Forelimb muscle (tissue), 1 donor: ENCODE measurements at places on chromosomes 13 and 19. TPM values are rescaled to one million over a fixed set of nuclear protein-coding genes. Genes with fewer than 3 reads are reported as not detected.

- DNase-seq = no peak
These were observed 80.8 kb downstream of the KL start for GRCh38 chr13:33096886-33097605.

DNA sequence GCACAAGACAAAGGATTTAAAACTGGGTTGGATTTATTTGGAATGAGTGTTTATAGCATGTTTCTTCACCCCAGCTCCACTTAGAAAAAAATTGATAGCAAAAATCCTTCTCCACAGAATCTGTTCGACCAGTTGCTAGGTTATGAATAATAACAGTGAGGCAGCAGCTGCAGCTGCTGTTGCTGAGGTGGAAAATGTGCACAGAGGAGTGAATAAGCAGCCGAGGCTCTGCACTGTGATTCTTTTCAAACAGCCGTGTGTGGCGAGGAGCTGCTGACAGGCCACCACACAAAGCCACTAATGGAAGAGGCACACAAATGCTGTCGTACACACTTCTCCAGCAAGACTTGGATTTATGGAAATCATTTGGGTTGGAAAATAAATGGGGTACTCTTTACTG is 6.4 kb upstream of the RASL11A start:
- DNase-seq = peak; percentile 78

GRCh38 chr19:6710273-6711077 is 10.0 kb downstream of the C3 start:
- no peak for DNase-seq

DNA sequence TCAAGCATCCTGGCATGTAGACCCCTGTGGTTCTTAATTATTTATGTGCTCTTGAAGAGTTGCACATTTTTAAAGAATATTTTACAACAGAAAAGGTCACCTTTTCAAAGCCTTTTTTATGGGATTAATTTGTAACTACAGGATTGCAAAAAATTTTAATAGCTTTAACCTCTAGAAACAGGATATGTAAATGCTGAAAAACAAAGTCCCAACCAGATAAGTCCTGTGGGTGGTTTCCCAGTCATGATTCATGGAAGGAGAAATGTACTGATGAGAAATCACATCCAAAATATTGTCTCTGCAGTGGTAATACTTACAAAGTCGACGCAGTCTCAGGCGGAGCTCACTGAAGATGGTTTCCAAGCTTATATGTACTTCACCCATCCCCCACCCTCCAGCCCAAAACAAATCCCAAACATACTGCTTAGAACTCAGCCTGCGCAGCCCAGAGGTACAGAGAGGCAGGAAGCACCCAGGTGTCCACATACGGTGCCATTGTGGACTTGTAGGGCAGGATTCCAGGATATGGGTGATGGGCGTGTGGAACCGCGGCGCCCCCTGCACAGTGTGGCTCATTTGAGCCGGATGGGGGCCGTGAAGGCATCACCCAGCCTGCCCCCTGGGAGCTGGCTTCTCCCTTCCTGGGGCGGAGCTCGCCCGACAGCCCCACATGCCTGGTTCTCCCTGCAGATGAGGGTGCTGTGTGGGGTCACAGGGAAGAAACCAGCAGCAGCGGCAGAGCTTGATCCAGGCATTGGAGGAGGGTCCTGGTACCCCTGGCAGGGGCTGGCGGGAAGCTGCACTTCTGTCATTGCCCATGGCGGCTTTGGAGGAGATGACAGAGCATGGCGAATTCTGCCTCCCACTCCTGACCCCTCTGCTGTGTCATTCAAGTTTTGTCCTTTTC is 101.2 kb downstream of the ATP11A start:
- no peak for DNase-seq

- no peak for DNase-seq
These were observed 95.1 kb downstream of the DCT start for GRCh38 chr13:94384231-94384905.

- DNase-seq = no peak
These were observed 12.2 kb downstream of the RFPL4AL1 start for GRCh38 chr19:55781112-55781511.

GRCh38 chr13:61253105-61253877 is 162.4 kb downstream of the PCDH20 start:
- DNase-seq = no peak

DNA sequence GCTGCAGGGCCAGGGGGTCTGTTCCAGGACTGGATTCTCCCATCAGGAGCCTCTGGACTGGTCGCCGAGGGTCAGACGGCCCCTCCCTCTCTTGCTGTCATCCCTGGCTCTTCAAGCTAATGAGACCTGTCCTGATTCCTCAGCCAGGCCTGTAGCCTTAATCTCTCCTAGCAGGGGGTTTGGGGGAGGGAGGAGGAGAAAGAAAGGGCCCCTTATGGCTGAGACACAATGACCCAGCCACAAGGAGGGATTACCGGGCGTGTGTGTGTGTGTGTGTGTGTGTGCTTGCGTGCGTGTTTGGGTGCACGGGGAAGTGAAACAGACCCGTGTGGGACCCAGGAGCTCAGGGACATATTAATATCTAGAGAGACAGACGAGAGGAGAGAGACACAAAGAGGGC is 1.9 kb upstream of the CRX start:
- DNase-seq = no peak

GRCh38 chr19:4362101-4362828 is 18.9 kb downstream of the MPND start:
- no peak for DNase-seq

- DNase-seq = no peak
These were observed 616.4 kb downstream of the EFNB2 start for GRCh38 chr13:105918842-105919741.

DNA sequence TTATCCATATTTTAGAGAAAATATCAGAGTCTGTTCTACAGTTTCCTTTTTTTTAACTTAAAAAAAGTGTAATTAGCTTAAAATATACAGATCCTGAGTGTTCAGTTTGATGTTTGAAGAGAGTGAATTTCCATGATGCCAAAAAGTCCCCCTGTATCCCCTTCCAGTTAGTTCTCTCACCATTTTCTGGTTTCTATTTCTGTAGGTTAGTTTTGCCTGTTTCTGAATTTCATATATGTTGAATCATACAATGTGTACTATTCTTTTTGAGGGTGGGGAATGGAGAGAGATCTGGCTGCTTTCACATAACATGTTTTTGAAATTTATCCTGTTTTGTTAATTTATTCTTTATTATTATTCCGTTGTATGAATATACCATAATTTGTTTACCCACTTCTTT is 95.9 kb downstream of the PDS5B start:
- no peak for DNase-seq

GRCh38 chr13:30134578-30134977 is 172.8 kb downstream of the KATNAL1 start:
- DNase-seq = no peak

GRCh38 chr13:25204863-25205262 is 32.8 kb upstream of the AMER2 start:
- no peak for DNase-seq

DNA sequence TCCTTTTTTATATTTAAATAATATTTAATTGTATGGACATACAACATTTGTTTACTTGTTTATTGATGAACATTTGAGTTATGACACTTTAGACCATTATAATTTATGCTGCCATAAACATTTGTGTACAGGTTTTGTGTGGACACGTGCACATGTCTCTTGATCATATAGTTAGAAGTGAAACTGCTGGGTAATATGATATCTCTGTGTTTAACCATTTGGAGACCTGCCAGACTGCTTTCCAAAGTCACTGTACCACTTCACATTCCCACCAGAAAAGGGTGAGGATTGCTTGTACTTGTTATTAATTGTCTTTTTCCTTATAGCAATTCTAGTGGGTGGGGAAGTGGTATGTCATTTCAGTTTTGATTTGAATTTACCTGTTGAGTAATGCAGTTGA is 145.6 kb upstream of the KLHL1 start:
- DNase-seq = no peak

DNA sequence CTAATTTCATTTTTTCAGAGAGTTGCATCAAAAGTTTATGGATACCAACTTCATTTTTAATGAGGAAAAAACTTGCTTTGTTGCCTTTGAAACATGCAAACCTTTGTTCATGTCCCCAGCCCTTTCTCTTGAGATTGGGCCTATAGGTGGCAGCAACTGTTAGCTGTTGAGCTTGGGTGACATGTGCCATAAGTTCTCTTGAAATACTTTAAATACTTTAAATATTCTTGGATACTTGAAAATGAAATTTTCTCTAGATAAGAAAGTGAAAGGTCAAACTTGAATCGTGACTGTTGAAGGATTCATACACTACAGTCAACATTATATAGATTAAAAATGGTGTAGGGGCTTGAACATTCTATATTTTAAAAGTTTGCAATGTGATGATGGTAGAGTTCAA is 294.9 kb downstream of the NDFIP2 start:
- no peak for DNase-seq

- no peak for DNase-seq
These were observed 3.6 kb downstream of the ACTN4 start for GRCh38 chr19:38650911-38651584.

GRCh38 chr19:29404951-29405727 is 120.7 kb upstream of the VSTM2B start:
- no peak for DNase-seq

GRCh38 chr13:90329641-90330040 is 1017.8 kb upstream of the MIR17HG start:
- no peak for DNase-seq

- DNase-seq = no peak
These were observed 1.3 kb upstream of the ISYNA1 start for GRCh38 chr19:18439025-18439909.

DNA sequence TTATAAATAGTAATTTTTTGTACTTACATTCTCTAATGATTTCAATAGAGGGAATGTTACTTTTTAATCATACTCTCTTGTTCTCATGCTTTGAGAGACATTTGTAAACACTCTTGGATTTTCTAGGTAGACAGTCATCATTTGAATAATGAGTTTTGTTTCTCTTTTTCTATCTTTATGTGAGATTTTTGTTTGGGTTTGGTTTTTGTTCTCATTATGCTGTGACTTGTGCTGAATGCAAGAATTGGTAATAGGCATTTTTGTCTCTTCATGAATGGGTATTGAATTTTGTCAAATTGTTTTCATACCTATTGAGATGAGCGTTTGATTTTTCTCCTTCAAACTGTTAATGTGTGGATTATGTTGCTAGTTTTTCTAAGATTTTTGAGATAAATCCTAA is 56.8 kb upstream of the GPR183 start:
- DNase-seq = no peak

FAM216B gene
- polyA plus RNA-seq = not detected

SYCN gene
- not detected for polyA plus RNA-seq

CLEC4M gene
- 0.14 TPM for polyA plus RNA-seq
